ENCODE measurements at places on chromosomes 3 and 15.

DNA sequence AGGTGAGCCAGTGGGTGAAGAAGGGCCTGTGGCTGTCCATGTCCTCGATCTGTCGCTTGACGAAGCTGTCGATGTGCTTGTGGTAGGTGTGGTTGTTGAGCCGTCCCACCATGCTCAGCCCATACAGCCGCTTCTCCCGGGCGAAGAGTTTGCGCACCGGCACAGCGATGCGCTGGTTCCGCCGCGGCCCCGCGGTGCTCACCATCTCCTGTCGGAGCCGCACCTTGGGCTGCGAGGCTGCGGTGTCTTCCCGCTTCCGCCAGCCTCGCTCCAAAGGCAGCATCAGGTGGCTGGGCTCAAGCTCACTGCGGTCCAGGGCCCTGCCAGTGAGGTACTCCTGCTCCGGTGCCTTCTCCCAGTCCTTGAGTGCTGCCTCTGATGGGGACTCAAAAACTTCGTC lies 34.0 kb upstream of the GRIP2 start:
- no peak for DNase-seq

- DNase-seq, result no peak
Measured at GRCh38 chr3:135163701-135164100, 368.6 kb downstream of the EPHB1 start.

GRCh38 chr3:142614059-142614626 lies 17.9 kb downstream of the PLS1 start:
- DNase-seq, result no peak

DNA sequence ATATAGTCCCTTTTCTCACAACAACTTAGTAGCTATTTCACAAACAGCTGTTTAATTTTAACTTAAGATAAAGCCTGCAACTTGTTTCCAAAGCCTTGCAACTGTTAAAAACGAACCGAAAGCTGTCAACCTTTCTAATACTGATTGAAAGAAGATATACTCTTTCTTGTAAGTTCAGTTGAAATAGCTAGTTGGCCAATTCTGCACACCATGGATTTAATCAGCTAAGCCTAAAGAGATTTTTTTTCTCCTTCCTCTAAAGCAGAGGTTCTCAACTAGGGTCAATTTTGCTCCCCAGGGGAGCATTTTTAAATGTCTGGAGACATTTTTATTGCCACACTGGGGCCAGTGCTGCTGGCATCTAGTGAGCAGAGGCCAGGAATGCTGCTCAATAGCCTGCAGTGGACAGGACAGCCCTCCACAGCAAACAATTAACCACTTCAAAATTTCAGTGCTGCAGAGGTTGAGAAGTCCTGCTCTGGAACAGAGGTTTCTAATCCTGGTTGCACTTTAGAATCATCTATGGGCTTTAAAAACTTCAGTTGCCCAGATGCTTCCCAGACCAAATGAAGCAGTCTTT lies 26.2 kb downstream of the MINDY4B start:
- no peak for DNase-seq

- no peak for DNase-seq
Measured at GRCh38 chr15:75136118-75136517, 65.6 kb upstream of the C15orf39 start.

DNA sequence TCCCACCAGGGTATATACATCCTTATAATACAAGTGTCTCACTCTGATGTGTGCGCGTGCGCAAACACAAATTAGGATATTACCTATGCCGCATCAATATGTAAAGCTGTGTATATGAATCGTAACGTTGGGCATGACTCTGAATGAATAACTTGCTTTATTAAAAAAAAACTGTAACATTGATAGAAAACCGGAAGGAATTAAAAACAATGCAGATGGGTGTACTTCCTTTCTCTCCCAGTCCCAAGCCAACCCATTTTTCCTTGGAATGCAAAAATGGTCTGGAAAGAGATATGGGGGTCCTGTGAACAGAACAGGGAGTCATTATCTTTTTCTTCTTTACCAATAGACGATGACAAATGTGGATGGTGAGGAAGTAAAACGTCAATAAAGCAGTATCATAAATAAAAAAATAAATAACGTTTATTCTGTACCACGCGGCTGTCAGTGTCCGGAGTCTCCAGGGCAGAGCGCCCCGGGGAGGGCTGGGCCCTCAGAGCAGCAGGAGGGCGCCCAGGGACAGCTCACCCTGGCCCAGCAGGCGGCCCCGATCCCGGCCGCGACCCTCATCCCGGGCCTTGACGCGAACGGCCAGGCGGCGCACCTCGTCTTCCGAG lies 1.6 kb downstream of the C2CD4B start:
- DNase-seq, result no peak

Data from GM23248 (cell line).